ENCODE measurements at places on chromosomes 5 and 9.
A peak's percentile ranks its signal among the peaks of the same experiment; 100 is the strongest.

GRCh38 chr9:120702075-120702474 lies 12.2 kb downstream of the MEGF9 start:
- DNase-seq: peak; percentile 54

DNA sequence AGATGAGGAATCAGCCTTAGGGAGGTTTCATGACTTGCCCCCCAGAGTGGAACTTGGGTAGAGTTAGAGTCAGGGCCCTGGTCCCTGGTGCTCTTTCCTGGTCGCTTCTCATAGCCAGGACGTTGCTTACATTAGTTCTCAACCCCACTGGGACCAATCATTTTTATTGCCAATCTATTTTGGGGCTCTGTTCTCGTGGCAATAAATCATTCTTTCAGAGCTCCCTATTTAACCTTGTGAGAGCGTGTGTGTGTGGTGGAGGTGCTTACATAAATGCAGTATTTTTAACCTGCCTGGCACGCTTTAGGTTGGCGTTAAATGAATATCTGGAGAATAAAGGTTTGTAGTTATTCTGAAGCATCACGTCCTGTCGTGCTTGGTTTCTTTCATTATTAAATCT lies 4.1 kb downstream of the TRIO start:
- DNase-seq: no peak

- no peak for DNase-seq
These were observed 171.3 kb downstream of the NR3C1 start for GRCh38 chr5:143231973-143232812.

DNA sequence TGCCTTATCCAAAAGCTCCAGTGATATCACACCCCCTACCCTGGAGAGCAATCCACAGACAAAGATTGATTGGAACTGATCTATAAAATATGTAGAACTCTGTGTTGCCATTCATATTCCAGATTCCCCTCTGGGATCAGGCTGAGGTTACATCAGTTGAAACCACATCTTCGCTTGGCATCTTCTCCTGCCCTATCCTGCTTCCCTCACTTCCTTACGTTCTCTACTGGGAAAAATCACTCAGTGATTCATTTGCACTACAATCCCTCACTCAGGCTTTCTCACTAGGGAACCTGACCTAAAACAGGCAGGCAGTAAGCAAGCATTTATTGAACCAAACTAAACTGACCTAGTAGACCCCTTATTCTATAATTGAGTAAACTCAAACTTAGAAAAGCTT lies 111.7 kb downstream of the ESM1 start:
- no peak for DNase-seq

DNA sequence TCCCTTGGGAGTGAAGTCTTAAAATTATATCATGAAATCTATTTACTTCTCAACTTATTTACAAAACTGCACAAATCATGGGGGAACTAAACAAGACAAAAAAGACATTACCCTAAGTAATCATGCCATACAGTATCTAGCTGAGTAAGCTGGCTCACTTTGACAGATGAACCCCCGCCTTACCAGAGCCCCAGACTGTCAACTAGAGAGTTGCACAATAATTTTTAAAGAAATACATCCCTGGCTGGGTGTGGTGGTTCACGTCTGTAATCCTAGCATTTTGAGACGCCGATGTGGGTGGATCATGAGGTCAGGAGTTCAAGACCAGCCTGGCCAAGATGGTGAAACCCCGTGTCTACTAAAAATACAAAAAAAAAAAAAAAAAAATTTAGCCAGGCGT lies 62.3 kb downstream of the LPAR1 start:
- no peak for DNase-seq

GRCh38 chr9:130598188-130598587 lies 18.8 kb downstream of the FUBP3 start:
- peak; percentile 60 for DNase-seq

- DNase-seq: no peak
These were observed 2.1 kb downstream of the CA9 start for GRCh38 chr9:35675732-35676392.

DNA sequence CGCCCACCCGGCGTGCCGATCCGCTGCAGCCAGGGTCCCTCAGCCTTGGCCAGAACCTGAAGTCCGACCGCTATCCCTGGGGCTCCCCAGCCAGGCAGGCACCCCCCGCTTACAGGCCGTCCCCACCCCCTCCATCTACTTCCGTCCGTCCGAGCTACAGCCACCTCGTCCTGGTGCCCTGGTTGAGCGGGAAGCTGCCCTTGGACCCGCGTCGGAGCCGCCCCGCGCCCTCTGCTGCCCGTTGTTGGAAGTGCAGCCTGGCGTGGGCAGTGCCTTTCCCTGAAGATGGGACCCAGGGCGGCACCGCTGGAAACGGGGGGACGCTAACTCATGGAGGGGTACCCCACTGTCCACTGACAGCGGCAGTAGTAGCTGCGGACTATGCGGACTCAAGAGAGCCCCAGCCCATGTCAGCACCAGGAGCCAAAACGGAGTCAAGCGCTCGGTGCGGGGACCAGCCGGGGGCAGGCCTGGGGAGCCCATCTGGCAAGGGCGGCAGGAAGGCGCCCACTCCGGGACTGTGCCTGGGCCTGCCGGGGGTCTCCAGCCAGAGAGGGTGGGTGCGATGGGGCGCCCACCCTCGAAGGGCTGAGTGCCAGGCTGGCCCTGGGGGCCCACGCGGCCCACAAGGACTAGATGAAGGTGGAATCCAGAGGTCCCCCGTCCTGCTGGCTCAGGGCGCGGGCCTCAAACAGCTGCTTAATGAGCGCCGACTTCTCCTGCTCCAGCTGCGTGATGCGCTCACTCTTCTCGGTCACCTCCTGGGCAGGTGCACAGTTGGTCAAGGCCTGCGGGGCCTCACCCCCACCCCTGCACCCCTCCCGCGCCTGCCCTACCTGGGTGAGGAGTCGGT lies 6.1 kb downstream of the SAPCD2 start:
- DNase-seq: peak; percentile 41

DNA sequence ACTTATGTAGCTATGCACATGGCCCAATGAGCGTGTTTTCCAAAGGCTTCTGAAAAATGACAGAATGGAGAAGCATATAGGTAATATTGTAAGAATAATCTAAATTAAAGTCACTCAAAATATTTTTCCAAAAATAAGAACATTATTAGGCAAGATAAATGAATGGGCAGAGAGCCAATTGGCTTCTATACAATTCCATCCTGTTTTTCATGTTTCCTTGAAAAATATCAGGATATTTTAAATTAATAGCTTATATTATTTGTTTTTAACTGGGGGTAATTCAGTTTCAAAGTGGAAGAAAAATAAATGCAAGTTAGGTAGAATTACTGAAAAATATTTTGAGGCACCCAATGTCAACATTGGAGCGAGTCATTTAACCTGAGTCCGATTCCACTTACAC lies 183.5 kb downstream of the PLK2 start:
- DNase-seq: no peak

GRCh38 chr5:82100303-82101077 lies 128.7 kb downstream of the ATG10 start:
- DNase-seq: no peak

- no peak for DNase-seq
These were observed 14.3 kb downstream of the CCDC112 start for GRCh38 chr5:115282131-115282530.

DNA sequence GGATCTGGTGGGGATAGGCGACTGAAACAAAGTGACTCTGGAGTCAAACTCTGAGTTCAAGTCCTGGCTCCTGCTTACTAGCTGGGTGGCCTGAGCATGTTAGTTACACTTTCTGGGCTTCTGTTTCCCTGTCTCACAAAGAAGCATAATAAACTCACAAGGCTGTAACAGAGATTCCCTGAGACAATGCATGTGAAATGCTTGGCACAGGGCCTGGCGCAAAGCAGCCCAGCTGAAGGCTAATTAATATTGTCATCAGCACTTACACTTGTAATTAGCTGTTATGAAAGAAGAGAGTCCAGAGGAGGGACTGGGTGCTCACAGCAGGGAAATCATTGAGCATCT lies 64.1 kb upstream of the SPOCK1 start:
- no peak for DNase-seq

- DNase-seq: no peak
These were observed 210.6 kb downstream of the AUH start for GRCh38 chr9:91150998-91151717.

- DNase-seq: no peak
These were observed 107.8 kb upstream of the NR4A3 start for GRCh38 chr9:99713838-99714306.

Data from HepG2 (cell line).